ENCODE measurements at places on chromosomes 3 and 15. TPM values are rescaled to one million over a fixed set of nuclear protein-coding genes. Genes with fewer than 3 reads are reported as not detected.

GABRR3 gene
- total RNA-seq: not detected

WDR72 gene
- 0.10 TPM for total RNA-seq

PLAAT1 gene
- 4.9 TPM for total RNA-seq

BLM gene
- 35.9 TPM for total RNA-seq

CDC25A gene
- total RNA-seq: 0.77 TPM

TMCO5A gene
- total RNA-seq: not detected

PRSS50 gene
- total RNA-seq: 0.10 TPM

SUMF1 gene
- total RNA-seq: 6.8 TPM

TP53BP1 gene
- total RNA-seq: 25.3 TPM

CIDEC gene
- 2.5 TPM for total RNA-seq

SERINC4 gene
- not detected for total RNA-seq

TGFBR2 gene
- 175 TPM for total RNA-seq

MAP4 gene
- 680 TPM for total RNA-seq

HYAL1 gene
- 70.0 TPM for total RNA-seq

ETV5 gene
- total RNA-seq: 3.4 TPM

ADAMTS17 gene
- total RNA-seq: 2.9 TPM

SH2D7 gene
- total RNA-seq: not detected

ZNF620 gene
- 1.7 TPM for total RNA-seq

FETUB gene
- total RNA-seq: not detected

TPRG1 gene
- 2.7 TPM for total RNA-seq

LMCD1 gene
- total RNA-seq: 37.9 TPM
